ENCODE measurements at places on chromosomes 12 and 14. TPM values are rescaled to one million over a fixed set of nuclear protein-coding genes. Genes with fewer than 3 reads are reported as not detected.

DNA sequence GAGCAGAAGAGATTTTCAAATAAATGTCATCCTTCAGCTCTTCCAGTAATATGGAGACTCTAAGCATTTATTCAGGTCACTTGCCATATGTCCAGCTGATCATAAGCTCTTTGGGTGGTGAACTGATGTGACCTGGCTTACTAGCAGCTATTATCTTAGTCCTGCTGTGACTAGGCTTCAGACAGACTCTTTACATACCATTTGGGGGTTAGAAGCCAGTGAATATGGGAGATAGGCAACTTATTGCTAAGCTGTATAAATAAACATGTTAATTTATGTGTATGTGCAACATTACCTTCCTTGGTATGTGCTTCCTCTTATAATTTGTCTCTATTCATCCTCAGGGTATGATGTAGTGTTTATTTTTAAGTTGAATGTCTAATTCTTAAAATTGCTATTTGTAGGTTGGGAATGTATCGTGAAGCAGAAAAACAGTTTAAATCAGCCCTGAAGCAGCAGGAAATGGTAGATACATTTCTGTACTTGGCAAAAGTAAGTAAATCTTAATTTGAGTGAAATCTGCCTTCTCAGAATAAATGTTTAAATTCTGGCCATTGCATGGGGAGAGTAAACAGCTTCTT, 32.4 kb downstream of the TTC8 start:
- no peak for DNase-seq

SLC4A8 gene
- total RNA-seq: 1.3 TPM

DNA sequence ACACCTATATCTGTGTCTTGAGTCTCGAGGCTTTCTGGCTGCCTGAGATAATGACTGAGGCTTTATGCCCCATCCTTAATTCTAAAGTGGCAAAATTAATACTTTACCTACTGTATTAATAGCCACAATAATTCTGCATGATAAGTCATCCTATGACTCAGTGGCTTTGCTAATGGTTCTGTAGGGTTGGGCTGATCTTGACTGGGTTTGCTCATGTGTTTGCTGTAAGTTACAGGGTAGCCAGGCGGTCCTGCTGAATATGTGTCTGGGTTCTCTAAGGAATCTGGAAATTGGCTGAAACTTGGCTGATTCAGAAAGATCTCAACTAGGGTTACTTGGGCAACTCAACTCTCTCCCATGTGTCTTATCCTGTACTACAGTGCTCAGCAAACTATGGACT, 21.7 kb downstream of the MGST1 start:
- DNase-seq: no peak

ASPG gene
- total RNA-seq: not detected
